Activated naive CD4-positive, alpha-beta T cell treated with anti-CD3 and anti-CD28 coated beads for 36 hours (primary cell): ENCODE measurements at places on chromosomes 12 and 14. TPM values are rescaled to one million over a fixed set of nuclear protein-coding genes. Genes with fewer than 3 reads are reported as not detected.

- peak overlapping the region; percentile 42 for H3K4me3 ChIP-seq
- no peaks in the 10 kb centered on the region for H3K36me3 ChIP-seq
- no peak overlapping the region for H3K27ac ChIP-seq
- no peak for DNase-seq
Measured at GRCh38 chr14:100546051-100546443, 41.2 kb downstream of the BEGAIN start.

The MMP17 gene
- not detected for total RNA-seq

DNA sequence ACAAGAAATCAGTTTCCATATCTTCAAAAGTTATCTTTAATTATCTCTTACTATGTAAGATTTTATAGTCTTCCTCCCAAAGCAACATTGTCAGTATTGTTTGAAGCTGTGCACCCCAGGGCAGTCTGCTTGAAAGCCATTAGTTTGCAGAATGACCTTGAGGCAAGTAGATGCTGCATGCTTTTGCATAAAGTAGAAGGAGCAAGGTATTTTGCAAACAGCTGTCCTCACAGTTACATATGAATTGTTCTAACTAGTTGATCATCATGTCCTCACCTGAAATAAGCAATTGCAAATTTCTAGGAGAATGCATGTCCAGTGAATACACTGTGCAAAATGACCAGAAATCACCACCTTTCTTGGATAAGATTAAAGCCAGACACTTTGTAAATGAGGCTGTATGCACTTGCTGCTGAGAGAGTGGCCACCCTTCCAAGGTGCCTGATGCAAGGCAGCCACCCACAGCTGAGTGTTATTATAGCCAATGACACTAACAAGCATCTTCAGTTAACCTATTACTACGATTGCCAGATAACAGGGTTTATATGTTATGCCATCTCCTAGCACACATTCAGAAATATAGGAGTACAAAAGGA, 730.0 kb upstream of the TMEM132C start:
- no peaks in the 10 kb centered on the region for H3K36me3 ChIP-seq
- peaks cover 2% of the 10 kb centered on the region for H3K27me3 ChIP-seq
- H3K4me1 ChIP-seq = no peaks in the 10 kb centered on the region
- no peak overlapping the region for H3K27ac ChIP-seq

The HAL gene
- total RNA-seq = 0.31 TPM

The OAS2 gene
- 191 TPM for total RNA-seq

GRCh38 chr12:41436076-41436475, 248.0 kb downstream of the PDZRN4 start:
- no peak for DNase-seq
- no peaks in the 10 kb centered on the region for H3K27me3 ChIP-seq
- H3K4me3 ChIP-seq = no peak overlapping the region
- no peaks in the 10 kb centered on the region for H3K36me3 ChIP-seq

- no peak for DNase-seq
- H3K27ac ChIP-seq = no peak overlapping the region
- peaks cover 6% of the 10 kb centered on the region for H3K4me1 ChIP-seq
- peaks cover 7% of the 10 kb centered on the region for H3K27me3 ChIP-seq
Measured at GRCh38 chr12:7609495-7609894, 56.2 kb downstream of the APOBEC1 start.

The PTGDR gene
- total RNA-seq = not detected

The LPAR5 gene
- total RNA-seq = 2.2 TPM

- DNase-seq = no peak
- no peaks in the 10 kb centered on the region for H3K27me3 ChIP-seq
- H3K4me1 ChIP-seq = peaks cover 22% of the 10 kb centered on the region
- H3K4me3 ChIP-seq = no peak overlapping the region
- H3K36me3 ChIP-seq = no peaks in the 10 kb centered on the region
Measured at GRCh38 chr14:74133833-74134481, 49.2 kb downstream of the LIN52 start.

GRCh38 chr12:12281134-12281533, 14.3 kb upstream of the LRP6 start:
- H3K4me3 ChIP-seq = no peak overlapping the region
- peaks cover 7% of the 10 kb centered on the region for H3K4me1 ChIP-seq
- H3K27ac ChIP-seq = no peak overlapping the region
- no peaks in the 10 kb centered on the region for H3K27me3 ChIP-seq

The SIX6 gene
- total RNA-seq = not detected

DNA sequence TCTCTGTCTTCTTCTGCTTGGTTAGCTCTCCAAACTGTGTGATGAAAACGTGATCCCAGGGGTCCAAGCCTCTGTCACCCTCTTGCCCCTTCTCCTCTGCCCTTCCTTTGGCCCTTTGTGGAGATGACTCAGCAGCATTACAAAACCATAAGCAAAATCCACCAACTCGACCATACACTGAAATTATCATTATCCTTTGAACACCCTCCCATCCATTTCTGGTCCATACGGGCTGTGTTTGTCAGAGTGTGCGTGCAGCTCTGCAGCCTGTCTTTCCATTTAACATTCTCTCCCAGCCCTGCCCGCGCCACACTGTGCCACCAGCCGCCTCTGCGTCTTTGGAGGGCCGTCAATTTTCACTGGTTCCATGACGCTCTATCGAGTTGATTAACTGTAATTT, 69.2 kb downstream of the SLC25A47 start:
- no peak overlapping the region for H3K27ac ChIP-seq
- H3K36me3 ChIP-seq = no peaks in the 10 kb centered on the region
- no peak overlapping the region for H3K4me3 ChIP-seq
- H3K4me1 ChIP-seq = peaks cover 14% of the 10 kb centered on the region
- no peak for DNase-seq

- peaks cover 35% of the 10 kb centered on the region for H3K27me3 ChIP-seq
- DNase-seq = no peak
- H3K4me1 ChIP-seq = no peaks in the 10 kb centered on the region
- peaks cover 2% of the 10 kb centered on the region for H3K36me3 ChIP-seq
- H3K4me3 ChIP-seq = no peak overlapping the region
Measured at GRCh38 chr12:16602412-16602811, 3.5 kb downstream of the LMO3 start.

The TAS2R8 gene
- total RNA-seq = not detected

- H3K36me3 ChIP-seq = peaks cover 6% of the 10 kb centered on the region
- no peaks in the 10 kb centered on the region for H3K27me3 ChIP-seq
- DNase-seq = no peak
- H3K4me1 ChIP-seq = no peaks in the 10 kb centered on the region
- H3K4me3 ChIP-seq = no peak overlapping the region
- no peak overlapping the region for H3K27ac ChIP-seq
Measured at GRCh38 chr12:12181511-12181910, 85.3 kb downstream of the LRP6 start.

- DNase-seq = no peak
- peaks cover 23% of the 10 kb centered on the region for H3K27me3 ChIP-seq
Measured at GRCh38 chr12:95762123-95762785, 28.3 kb downstream of the NTN4 start.

- H3K36me3 ChIP-seq = peaks cover 24% of the 10 kb centered on the region
- H3K4me1 ChIP-seq = peaks cover 2% of the 10 kb centered on the region
- H3K27me3 ChIP-seq = no peaks in the 10 kb centered on the region
- no peak overlapping the region for H3K4me3 ChIP-seq
Measured at GRCh38 chr12:2857576-2857975, 737 bp upstream of the TEX52 start.

DNA sequence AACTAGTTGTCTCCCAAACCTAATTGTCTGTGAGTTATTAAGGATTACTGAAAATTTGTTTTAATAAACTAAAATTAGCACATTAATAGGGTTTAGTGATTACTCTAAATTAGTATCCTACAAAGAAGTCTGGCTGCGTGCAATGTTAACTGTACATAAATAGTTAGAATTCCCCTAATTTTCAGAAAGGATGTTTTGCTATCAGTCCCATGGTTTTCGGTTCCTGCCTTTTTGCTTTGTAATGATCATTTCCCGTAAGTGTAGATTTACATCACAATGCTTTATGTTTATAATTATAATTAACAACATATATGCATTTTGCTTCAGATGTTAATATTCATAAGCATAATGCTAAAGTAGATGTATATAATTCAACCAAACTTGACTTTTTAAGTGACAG, 19.8 kb upstream of the LYZ start:
- H3K36me3 ChIP-seq = no peaks in the 10 kb centered on the region
- peak overlapping the region; percentile 17 for H3K4me3 ChIP-seq
- H3K4me1 ChIP-seq = peaks cover 56% of the 10 kb centered on the region
- H3K27me3 ChIP-seq = no peaks in the 10 kb centered on the region
- H3K27ac ChIP-seq = peak overlapping the region; percentile 90
- DNase-seq = no peak

- no peaks in the 10 kb centered on the region for H3K36me3 ChIP-seq
- H3K27ac ChIP-seq = no peak overlapping the region
- DNase-seq = no peak
- H3K4me1 ChIP-seq = peaks cover 6% of the 10 kb centered on the region
- peaks cover 22% of the 10 kb centered on the region for H3K27me3 ChIP-seq
- H3K4me3 ChIP-seq = no peak overlapping the region
Measured at GRCh38 chr14:104868060-104868740, 3.1 kb downstream of the CEP170B start.

The GPRC5A gene
- total RNA-seq = 0.24 TPM

DNA sequence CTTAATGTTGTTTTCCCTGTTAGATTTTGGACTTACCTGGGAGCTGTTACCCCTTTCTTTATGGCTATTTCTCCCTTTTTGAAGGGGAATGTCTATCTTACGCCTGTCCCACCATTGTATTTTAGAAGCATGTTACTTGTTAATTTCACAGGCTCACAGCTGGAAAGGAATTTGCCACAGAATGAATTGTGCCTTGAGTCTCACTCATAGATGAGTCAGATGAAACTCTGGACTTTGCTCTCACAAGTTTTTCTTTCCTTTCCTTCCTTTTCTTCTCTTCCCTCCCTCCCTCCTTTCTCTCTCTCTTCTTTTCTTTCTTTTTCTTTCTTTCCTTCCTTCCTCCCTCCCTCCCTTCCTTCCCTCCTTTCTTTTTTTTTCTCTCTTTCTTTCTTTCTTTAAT, 9.3 kb upstream of the ATF7IP start:
- no peak overlapping the region for H3K4me3 ChIP-seq
- H3K36me3 ChIP-seq = peaks cover 3% of the 10 kb centered on the region
- no peak overlapping the region for H3K27ac ChIP-seq
- no peak for DNase-seq
- H3K27me3 ChIP-seq = no peaks in the 10 kb centered on the region
- no peaks in the 10 kb centered on the region for H3K4me1 ChIP-seq

DNA sequence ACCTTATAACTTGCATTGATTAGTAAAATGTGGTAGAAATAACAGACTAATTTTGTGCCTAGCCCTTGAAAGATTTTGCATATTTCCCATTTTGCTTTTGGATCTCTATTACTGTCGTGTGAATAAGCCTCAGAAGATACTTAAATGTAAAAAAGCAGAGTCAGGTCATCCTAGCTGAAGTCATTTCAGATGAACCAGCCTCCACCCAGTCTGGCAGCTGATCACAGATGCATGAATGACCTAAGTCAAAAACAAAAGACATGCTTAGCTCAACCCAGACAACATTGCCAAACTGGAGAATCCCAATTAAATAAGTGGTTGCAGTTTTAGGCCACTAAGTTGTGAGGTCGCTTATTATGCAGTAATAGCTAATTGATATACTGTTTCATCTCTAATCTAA, 349.9 kb downstream of the C12orf50 start:
- no peak overlapping the region for H3K27ac ChIP-seq
- peaks cover 2% of the 10 kb centered on the region for H3K27me3 ChIP-seq

DNA sequence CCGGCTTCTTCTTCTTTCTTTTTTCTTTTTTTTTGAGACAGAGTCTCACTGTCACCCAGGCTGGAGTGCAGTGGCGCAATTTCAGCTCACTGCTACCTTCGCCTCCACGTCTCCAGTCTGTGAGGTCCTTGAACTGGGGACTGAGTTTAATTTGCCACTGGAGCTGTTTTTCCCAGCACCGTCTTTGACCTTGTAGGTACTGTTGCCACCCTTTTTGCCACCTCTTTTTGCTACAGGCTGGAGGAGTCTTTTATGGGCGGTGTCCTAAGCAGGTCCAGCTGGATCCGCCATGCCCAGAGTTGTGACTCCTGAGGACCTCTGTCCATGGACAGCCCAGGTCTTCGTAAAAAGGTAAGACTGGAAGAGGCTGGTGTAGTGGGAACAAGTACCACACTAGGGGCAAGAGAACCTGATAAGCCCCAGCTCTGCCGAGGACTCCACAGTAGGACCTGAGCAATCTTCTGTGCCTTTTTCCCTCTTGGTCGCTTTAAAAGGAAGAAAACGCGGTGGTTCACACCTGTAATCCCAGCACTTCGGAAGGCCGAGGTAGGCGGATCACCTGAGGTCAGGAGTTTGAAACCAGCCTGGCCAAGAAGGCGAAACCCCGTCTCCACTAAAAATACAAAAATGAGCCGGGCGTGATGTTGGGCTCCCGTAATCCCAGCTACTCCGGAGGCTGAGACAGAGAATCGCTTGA, 946 bp downstream of the RNU4-2 start:
- no peak overlapping the region for H3K27ac ChIP-seq
- no peak overlapping the region for H3K4me3 ChIP-seq
- H3K27me3 ChIP-seq = no peaks in the 10 kb centered on the region
- H3K36me3 ChIP-seq = no peaks in the 10 kb centered on the region

DNA sequence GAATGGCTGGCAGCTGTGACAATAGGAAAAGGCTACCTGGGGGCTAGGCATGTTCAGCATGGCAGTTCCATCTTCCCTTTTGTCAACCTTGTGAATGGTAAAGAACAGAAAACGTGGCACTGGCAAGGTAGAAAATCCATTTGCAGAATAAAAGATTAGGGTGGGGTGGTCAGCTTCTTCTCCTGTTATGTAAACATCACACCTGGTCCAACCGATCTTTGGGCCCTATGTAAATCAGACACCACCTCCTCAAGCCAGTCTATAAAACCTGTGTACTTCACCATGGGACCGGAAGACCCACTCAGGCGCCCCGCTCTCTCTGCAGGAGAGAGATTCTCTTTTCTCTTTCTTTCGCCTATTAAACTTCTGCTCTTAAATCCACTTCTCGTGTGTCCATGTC, 19.6 kb upstream of the TMEM30B start:
- no peak for DNase-seq
- H3K36me3 ChIP-seq = peaks cover 2% of the 10 kb centered on the region
- no peak overlapping the region for H3K27ac ChIP-seq
- H3K4me1 ChIP-seq = peaks cover 51% of the 10 kb centered on the region

GRCh38 chr12:108565146-108565545, 2.8 kb downstream of the ISCU start:
- H3K27ac ChIP-seq = no peak overlapping the region
- peaks cover 61% of the 10 kb centered on the region for H3K4me1 ChIP-seq
- no peak overlapping the region for H3K4me3 ChIP-seq
- H3K36me3 ChIP-seq = peaks cover 50% of the 10 kb centered on the region
- DNase-seq = no peak
- H3K27me3 ChIP-seq = no peaks in the 10 kb centered on the region

DNA sequence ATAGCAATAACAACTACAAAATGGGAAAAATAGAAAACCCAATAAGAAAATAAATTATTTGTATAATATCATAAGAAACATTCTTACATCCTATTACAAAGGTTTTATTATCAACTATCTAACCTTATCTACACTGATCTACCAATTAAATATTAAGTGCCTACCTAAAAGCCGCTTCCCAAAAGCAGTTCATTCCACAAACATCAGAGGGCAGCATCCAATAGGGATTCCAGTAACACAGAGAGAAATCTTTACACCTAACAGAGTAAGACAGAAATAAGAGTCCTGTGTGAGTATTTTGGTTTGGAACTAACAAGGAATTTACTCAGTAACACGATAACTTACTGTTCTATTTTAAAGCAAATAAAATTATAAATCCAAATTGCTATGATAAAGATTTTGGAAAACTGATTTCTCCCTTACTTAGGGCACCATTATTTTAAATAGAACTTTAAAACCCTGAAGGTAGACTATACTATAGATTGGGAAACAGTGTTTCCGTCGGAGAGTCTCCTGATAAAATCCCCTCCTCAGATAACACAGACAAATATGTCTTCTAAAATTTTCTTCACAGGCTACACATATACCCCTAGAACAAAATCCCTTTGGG, 15.0 kb downstream of the GXYLT1 start:
- H3K27ac ChIP-seq = no peak overlapping the region
- H3K27me3 ChIP-seq = no peaks in the 10 kb centered on the region
- H3K36me3 ChIP-seq = peaks cover 3% of the 10 kb centered on the region
- H3K4me3 ChIP-seq = no peak overlapping the region

The ADCY6 gene
- 0.15 TPM for total RNA-seq
